ENCODE measurements at places on chromosomes 2 and 18.

- no peak for DNase-seq
Observed at GRCh38 chr2:240472078-240472790, 36.8 kb downstream of the GPC1 start.

- no peak for DNase-seq
Observed at GRCh38 chr2:79801082-79801481, 288.2 kb downstream of the CTNNA2 start.

DNA sequence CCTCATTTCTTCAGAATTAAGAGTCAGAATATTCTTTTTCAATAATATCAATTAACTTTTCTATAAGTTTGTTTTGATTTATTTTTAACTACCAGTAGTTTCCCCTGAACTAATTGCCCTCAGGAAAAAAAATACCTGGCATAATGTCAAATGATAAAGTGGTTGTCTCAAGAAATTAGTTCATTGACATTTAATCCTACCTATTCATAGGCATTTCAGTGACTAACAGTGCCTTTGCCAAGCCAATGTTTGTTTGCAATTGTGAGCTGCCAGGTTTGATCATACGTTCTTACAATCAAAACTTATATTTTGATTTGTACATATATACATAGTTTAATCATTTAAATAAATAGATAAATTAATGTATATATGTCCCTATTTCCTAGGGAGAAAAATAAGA, 267.3 kb upstream of the MC4R start:
- no peak for DNase-seq

GRCh38 chr2:43146083-43146482, 80.3 kb downstream of the ZFP36L2 start:
- DNase-seq = no peak

GRCh38 chr2:238948765-238949641, 101.1 kb downstream of the TWIST2 start:
- no peak for DNase-seq

DNA sequence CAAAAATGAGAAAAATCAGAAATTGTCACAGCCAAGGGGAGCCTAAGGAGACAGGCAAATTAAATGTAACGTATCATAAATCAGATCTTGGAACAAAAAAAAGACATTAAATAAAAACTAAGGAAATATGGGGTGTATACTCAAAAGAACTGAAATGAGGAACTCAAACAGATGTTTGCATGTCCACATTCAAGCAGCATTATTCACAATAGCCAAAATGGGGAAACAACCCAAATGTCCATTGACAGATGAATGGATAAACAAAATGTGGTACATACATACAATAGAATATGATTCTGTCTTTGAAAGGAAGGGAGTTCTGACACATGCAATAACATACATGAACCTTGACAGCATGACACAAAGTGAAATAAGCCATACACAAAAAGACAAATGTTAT, 155.8 kb upstream of the KLF7 start:
- DNase-seq = no peak
